ENCODE measurements at places on chromosomes 5 and 9.

- DNase-seq = no peak
Observed at GRCh38 chr9:99253134-99253533, 31.1 kb downstream of the SEC61B start.

- no peak for DNase-seq
Observed at GRCh38 chr5:79547982-79548381, 34.0 kb upstream of the HOMER1 start.

GRCh38 chr9:112554516-112554915, 67.9 kb downstream of the KIAA1958 start:
- no peak for DNase-seq

GRCh38 chr9:134372581-134373267, 46.5 kb downstream of the RXRA start:
- DNase-seq = no peak

DNA sequence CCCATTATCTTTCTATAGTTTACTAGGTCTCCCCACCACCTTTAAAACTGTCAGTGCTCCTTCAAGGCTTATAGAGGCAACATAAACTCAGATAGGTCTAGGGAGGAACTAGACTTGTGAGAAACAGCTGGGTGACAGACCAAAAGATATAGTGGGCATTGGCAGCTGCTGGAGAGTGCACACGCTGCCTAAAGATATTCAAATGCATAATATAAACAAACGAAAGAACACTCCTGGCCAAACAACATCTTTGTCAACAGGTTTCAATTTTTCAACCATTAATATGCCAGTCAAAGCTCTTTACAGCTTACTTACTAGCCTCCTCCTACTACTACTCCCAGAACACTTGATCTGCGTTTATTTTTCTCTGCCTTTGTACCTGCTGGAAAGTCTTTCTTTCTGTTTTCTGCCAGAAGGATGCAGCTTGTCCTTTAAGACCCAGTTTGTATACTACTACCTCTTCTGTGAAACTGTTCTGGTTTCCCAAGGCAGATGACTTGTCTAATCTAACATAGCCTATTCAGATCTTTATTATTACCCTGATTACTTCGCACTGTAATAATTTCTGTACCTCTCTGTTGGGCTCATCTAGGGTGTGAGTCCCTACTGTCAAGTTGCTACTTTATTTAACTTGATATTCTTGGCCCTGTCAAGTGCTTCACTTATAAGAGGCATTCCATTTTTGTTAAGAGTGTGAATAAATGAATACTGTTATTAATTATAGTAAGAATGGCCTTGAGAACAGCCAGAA, 14.3 kb downstream of the KDM3B start:
- no peak for DNase-seq

DNA sequence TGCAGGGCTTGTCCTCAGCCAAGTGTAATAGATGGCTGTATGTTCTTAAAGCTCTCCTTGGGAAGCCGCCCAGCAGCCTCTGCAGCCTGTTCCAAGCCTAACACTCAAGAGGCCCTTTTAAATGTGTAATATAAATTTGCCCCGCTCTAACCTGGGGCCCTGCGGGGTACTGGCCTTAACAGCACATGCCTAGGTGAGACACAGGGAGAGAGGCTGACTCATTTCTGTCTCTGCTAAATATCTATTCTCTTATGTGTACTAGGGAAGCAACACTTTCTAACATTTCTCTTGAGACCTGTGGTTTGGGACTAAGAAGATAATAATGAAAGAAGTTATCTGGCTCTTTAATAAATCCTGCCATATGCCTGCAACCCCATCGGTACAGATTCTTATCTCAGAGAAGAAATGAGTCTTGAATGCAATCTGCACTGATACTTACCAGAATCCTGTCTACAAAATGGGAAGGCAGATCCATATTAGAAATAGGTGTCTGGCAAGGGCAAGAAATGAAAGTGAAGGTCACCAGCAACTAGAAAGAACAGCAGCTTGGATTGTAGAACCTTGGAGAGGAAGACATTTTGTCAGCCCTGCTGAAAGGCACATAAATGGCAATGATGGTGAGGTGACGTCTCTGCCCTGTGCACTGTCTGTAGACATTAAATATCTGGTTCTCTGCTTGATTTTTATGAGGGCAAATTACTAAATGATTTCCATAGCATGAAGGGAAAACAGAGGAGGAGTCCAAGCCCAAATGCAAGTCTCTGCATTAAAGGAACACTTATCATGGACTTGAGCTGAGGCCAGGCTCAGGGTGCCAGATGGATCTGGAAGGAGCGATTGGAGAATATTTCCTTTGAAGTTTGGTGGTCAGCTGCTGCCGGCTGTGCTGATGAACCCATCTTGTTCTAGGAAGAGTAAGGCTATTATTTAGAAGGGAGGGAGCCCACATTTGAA, 14.5 kb upstream of the TGFBI start:
- no peak for DNase-seq

DNA sequence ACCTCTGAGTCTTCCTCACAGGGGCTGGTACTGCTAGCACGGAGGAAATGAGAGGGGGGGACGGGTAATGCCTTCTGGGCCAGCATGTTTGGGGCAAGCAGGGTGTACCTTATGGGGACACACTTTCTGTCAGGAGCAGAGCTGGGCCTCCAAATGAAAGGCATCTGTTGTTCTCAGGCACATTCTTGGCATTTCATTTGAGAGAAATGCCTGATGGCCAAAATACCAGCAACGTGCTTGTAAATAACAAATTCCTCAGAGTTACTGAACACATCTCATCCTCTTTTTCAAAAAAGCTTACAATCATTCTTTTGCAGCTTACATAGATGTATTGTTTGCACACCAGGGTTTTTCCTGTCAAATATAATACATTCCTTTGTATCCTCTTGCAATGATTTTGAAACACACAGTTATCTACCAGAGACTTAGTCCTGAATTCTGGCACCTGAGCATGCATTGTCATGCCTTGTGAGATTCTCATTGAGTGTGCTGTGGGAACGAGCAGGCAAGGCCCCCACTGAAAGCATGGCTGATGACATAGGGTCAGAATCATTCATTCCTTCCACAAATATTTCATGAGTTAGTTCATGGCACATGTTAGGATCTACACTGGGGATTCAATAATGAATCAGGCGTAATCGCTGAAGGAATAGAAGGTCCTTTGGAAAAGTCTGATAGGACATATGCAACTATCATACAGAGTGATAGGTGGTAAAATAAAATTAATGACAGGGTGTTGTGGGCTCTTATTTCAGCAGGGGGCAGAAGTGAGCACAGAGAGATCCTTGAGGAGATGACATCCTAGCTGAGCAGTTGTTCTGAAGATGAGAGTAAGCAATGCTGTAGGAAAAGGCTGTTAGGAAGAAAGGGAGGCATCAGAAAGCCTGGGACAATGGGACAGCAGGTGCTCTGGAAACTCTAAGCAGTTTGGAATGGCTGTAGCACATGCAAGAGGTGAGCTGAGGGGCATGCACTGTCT, 260.9 kb upstream of the TUT7 start:
- DNase-seq = no peak

- DNase-seq = no peak
Observed at GRCh38 chr9:10999646-11000045, 386.8 kb upstream of the PTPRD start.

DNA sequence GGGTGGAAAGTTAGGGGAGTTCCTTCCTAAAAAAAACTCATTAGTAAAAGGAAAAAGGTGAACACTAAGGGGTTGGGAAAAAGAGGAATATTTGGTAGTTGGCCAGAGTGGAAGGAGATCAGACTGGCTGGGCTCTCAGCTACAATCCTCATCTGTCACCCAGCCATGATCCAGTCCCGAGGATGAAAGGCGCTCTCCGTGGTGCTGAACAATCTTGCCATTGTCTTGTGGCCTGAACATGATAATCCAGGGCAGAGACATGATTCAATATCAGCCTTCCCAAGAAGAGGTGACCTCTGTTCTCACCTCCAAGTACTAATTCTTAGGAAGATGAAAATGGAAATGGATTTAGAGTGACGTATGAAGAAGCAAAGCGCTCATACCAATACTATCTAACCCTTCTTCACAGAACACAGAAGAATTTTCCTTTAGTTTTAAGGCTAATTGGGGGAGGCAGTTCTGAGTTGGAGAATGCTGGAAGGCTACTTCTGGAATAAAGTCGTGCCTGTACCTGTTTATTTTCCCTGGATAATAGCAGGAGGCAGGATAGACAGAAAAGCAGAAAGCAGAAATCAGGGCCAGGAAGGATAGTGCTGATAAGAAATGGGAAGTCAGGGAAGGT, 36.6 kb upstream of the MYORG start:
- no peak for DNase-seq

DNA sequence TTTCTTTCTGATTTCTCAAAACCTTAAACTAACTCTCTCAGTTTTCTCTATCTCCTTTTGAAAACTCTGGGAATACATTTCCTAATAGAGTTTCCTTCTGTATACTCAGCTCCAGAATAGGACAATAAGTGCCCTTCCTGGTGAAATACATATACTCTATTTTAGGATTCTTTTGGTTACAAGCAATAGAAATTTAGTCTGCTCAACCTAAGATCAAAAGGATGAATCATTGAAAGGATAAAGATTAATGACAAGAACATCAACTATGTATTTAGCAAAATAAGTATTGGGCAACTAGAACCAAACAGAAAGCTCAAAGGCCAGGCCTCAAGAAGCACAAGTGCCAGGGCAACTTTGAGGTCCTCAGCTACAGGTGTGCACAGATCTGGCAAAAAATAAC, 127.1 kb downstream of the ADAMTSL1 start:
- no peak for DNase-seq

GRCh38 chr5:87022415-87022814, 245.3 kb upstream of the RASA1 start:
- no peak for DNase-seq

GRCh38 chr5:172758077-172758833, 12.7 kb downstream of the DUSP1 start:
- no peak for DNase-seq

DNA sequence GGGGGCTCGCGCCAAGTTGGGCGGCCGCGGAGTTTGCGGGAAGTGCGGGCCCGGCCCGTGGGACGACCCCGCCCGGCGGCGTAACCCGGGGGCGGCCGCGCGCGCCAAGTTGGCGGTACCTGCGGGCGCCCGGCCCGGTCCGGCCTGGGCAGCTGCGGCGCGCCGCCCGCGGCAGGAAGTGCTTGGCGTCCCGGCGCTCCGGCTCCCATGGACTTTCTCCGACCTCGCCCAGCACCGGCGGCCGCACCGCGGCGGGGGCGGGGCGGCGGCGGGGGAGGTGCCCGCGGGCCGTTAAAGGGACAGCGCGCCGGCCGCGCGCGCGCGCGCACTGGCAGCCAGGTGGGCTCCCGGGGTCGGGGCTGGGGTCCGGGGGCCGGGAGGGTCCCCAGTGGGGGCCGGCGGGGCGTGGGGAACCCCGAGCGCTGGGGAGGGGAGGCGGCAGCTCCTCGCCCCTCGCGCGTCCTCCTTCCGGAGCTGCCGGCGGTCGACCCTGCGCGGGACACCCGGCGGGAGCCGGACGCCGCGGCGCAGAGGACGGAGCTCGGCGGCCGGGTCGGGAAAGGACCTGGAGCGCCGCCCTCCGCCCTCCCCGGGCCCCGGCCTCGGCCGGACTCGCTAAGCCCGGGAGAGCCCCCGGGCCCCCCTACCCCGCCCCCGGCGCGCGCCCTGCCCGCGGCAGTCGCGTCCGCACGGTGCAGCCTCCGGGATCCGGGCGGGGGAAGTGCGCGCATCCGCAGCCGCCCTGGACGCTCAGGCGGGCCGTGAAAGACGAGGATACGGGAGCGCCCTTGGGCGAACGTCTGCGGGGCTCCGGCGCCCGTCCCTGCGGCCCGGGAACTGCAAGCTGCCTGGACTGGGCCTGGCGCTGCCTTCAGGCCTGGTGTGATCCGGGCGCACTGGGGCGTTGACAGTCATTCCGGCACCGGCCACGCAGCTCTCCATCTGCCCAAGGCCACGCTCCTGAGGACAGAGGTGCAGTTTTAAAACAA, at the start of gene NACC2:
TSS of gene NACC2 (minus strand) at position 220 of the 989 bp plus-strand sequence. CDS start 44,768 bp downstream, outside the sequence.
- DNase-seq = no peak

DNA sequence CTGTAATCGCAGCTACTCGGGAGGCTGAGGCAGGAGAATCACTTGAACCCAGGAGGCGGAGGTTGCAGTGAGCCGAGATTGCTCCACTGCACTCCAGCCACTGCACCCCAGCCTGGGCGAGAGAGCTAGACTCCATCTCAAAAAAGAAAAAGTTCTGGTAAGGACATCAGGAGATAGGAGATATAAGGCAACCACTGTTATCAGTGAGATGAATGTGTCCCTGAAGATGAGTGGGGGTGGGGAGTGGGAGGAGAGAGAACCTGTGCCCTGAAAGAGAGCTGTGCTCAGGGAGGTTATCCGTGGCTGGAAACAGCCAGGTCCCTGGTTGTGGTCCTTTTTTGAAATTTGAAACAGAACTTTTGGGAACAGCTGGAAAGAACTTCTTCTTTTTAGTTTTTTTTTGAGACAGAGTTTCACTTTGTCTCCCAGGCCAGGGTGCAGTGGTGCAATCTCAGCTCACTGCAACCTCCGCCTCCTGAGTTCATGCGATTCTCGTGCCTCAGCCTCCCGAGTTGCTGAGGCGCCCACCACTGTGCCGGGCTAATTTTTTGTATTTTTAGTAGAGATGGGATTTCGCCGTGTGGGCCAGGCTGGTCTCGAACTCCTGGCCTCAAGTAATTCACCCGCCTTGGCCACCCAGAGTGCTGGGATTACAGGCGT, 2.6 kb downstream of the PTPA start:
- no peak for DNase-seq

- no peak for DNase-seq
Observed at GRCh38 chr5:129547137-129547536, 87.0 kb downstream of the ADAMTS19 start.

DNA sequence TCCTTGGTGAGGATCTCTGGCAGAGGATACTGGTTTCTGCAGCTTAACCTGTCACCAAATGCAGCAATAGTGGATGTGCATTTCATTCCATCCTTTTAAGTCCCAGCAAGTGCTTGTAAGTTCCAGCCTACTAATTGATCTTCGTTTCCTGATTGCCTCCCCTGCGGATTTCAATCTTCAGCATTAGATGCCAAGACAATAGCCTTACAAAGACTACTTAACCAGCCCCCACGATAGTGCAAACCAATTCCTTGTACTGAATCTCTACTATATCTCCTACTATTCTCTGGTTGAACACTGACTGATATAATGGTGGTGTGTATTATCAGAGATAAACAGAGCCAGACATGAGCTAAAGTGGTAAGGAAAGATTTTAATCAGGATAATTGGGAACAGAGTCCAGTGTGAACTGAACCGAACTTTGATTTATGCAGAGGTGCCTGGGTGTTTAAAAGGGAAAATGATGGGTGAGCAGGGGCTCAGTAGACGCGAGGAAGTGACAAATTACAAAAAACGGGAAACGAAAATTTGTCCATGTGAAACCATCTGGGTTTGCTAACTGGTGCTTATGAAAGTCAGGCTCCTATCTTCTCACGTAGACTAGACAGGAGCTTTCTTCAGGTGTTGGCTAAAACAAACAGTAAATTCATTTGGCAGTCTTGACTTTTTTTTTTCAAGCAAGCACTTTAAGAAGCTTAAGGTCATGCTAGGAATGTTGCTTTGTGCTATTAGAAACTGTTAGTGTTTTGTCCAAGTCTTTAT, 106.9 kb upstream of the ST8SIA4 start:
- no peak for DNase-seq

DNA sequence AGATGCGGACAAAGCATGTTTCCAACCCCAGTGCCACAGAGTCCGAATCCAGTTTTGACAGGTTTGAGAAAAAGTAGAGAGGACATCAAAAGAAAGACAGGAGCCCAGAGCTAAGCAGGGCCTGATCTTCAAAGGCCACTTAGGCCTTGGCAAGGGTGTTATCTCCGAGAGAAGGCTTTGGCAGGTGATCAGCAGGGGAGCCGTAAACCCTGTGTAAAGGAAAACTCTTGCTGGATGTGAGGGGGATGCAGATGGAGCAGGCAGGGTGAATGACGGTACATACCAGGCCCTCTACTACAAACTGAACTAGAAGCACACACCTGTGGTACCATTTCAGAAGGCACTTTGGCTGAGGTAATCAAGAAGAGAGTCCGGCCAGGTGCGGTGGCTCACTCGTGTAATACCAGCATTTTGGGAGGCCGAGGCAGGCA, 1.4 kb upstream of the HNRNPH1 start:
- DNase-seq = no peak
